ENCODE measurements at places on chromosomes 1 and 21. TPM values are rescaled to one million over a fixed set of nuclear protein-coding genes. Genes with fewer than 3 reads are reported as not detected.
A peak's percentile ranks its signal among the peaks of the same experiment; 100 is the strongest.

GRCh38 chr21:46557919-46558392 is 46.9 kb downstream of the S100B start:
- no peak overlapping the region for H3K4me3 ChIP-seq
- H3K36me3 ChIP-seq = peaks cover 4% of the 10 kb centered on the region
- H3K4me1 ChIP-seq = peaks cover 70% of the 10 kb centered on the region
- H3K27ac ChIP-seq = no peak overlapping the region
- no peaks in the 10 kb centered on the region for H3K27me3 ChIP-seq

DNA sequence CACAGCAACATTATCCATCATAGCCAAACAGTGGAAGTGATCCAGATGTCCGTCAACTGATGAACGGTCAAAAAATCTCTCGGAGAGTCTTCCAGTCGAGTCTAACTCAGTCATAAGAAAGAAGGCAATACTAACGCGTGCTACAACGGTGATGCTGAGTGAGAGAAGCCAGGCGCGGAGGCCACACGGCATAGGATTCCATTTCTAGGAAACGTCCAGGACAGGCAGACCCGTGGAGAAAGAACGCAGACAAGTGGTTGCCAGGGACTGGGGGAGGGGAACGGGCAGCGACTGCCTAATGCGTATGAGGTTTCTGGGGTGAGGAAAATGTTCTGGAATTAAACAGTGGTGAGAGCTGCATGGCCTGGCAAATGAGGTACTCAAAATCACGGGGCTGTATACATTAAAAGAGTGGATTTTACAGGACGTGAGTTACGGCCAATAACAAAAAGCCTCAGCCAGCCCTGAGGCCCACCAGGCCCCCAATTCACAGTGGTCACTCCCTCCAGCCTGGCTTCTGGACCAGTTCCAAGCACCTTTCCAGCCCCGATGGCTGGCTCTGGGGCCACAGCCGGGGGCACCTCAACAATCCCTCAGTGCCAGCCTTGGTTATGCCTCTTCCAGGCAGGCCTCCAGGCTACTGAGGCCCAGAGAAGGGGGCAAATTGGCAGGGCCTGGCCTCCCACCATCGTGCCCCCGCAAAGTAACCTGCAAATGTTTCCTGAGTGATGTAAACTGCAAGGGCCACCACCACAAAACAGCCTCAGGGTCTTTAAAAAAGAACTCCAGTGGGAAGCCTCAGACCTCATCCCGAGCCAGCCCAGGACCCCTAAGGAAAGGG is 3.4 kb downstream of the WNT9A start:
- H3K4me1 ChIP-seq = no peaks in the 10 kb centered on the region
- no peak overlapping the region for H3K27ac ChIP-seq
- no peak for DNase-seq
- H3K27me3 ChIP-seq = peaks cover 8% of the 10 kb centered on the region
- H3K36me3 ChIP-seq = no peaks in the 10 kb centered on the region
- no peak overlapping the region for H3K4me3 ChIP-seq

The CLCA4 gene
- not detected for total RNA-seq

- no peaks in the 10 kb centered on the region for H3K4me1 ChIP-seq
- no peak overlapping the region for H3K4me3 ChIP-seq
- DNase-seq = no peak
- H3K27ac ChIP-seq = no peak overlapping the region
- no peaks in the 10 kb centered on the region for H3K36me3 ChIP-seq
- peaks cover 12% of the 10 kb centered on the region for H3K27me3 ChIP-seq
Observed at GRCh38 chr1:86477256-86477655, 8.5 kb downstream of the CLCA1 start.

The NUF2 gene
- 59.6 TPM for total RNA-seq

The RGL1 gene
- total RNA-seq = 2.2 TPM

GRCh38 chr21:16588433-16588860 is 858.7 kb downstream of the USP25 start:
- no peak overlapping the region for H3K4me3 ChIP-seq
- no peaks in the 10 kb centered on the region for H3K36me3 ChIP-seq
- H3K4me1 ChIP-seq = no peaks in the 10 kb centered on the region
- H3K27me3 ChIP-seq = no peaks in the 10 kb centered on the region

DNA sequence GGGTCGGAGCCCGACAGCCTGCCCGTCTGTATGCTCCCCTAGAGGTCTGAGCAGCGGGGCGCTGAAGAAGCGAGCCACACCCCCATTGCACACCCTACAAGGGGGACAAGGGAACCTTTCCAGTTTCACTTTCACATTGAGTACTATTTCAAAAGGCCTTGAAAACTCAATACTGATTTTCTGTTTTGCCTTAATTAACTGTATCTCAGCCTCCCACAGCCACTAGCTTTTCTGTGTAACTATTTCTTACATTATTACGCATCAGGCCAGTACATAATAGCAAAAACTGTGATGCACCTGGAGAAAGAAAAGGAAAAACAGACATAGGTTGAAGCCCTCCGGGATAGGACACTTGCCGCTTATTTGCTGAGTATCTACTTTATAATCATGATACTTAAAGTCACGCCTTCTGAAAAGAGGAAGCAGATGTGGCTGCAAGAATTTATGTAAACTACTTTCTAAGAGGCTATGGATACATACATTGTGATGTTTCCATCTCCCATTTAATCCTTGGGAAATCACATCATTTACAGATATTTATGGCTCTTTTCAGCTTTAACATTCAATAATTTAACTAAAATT is 1719.5 kb downstream of the MRPL39 start:
- peaks cover 8% of the 10 kb centered on the region for H3K4me1 ChIP-seq
- no peaks in the 10 kb centered on the region for H3K36me3 ChIP-seq
- no peak overlapping the region for H3K27ac ChIP-seq
- peak overlapping the region; percentile 72 for H3K4me3 ChIP-seq
- DNase-seq = peak; percentile 35
- H3K27me3 ChIP-seq = no peaks in the 10 kb centered on the region

The ANKRD35 gene
- total RNA-seq = 0.41 TPM

- H3K36me3 ChIP-seq = no peaks in the 10 kb centered on the region
- H3K27ac ChIP-seq = no peak overlapping the region
- no peaks in the 10 kb centered on the region for H3K27me3 ChIP-seq
- no peak overlapping the region for H3K4me3 ChIP-seq
- no peaks in the 10 kb centered on the region for H3K4me1 ChIP-seq
Observed at GRCh38 chr1:81877940-81878339, 77.2 kb downstream of the ADGRL2 start.

GRCh38 chr1:114896795-114897194 is 42.1 kb downstream of the SYCP1 start:
- H3K27ac ChIP-seq = no peak overlapping the region
- H3K4me3 ChIP-seq = no peak overlapping the region
- H3K4me1 ChIP-seq = no peaks in the 10 kb centered on the region
- no peaks in the 10 kb centered on the region for H3K36me3 ChIP-seq
- peaks cover 16% of the 10 kb centered on the region for H3K27me3 ChIP-seq
- no peak for DNase-seq

DNA sequence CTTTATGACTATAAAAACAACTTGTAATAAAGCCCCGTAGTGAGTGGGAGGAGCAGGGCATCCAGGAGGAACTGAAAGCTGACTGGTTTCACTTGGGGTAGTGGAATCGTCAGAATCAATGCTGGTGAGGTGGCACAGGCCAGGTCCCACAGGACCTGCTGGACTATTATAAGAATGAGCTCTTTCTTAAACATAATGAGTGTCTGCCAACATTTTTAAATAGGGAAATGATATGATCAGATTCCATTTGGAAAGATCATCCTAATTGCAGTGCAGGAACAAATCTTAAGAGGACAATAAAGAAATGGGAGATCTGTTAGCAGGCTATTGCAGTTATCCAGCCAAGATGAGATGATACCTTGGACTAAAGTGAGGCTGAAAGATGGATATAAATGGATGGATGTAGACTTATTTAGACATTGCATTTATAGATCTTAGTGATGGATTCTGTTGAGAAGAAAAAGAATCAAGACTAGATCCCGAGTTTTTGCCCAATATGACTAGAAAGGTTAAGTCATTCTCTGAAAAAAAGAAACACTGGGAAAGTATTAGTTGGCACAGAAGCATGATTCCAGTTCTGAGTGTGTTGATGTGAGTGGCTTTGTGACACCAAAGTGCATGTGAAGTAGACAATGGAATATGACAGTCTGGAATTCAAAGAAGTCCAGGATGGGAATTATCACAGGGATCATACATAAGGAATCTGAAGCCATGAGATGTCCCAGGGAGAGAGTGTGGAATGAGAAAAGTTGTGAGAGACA is 153.3 kb upstream of the SGIP1 start:
- DNase-seq = peak; percentile 52
- peaks cover 12% of the 10 kb centered on the region for H3K36me3 ChIP-seq
- H3K4me3 ChIP-seq = peak overlapping the region; percentile 51

DNA sequence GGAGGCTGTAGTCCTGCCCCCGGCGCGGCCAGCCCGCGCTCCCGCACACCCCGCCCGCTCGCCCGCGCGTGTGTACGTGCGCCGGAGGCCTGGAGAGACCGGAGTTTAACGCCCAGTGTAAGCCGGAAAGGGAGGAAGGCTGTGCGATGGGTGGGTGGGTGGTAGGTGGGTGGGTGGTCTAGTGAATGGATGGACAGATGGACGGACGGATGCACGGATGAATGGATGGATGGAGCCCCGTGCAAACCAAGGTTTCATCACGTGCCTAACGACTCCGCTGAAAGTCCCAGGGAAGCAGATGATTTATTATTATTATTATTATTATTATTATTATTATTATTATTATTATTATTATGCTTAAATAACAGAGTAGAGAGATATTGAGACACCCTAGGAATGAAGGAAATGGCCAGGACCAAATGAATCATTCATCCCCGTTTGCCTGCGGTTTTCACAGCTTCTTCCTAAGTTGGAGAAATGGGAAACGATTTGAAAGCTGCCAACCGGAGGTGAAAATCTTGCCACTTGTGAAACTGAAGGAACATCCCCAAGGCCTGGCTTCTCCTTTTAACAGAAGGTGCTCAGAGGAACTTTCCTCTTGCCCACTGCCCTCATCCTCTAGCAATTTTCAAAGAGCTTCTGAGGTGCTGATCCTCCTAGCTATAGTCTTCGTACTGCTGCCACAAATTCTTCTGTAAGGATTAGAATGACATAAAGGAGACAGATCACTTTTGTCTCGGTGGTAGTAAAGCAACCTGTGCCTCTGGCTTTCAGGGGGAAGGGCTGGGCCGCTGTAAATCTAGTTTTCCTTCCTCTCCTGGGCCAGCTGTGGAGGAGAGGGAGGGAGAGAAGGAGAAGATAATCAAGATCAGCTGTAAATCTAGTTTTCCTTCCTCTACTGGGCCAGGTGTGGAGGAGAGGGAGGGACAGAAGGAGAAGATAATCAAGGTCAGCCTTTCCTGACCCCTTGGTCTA is 648 bp upstream of the RGS7 start:
- H3K27ac ChIP-seq = no peak overlapping the region
- peaks cover 56% of the 10 kb centered on the region for H3K27me3 ChIP-seq
- H3K4me3 ChIP-seq = peak overlapping the region; percentile 49

- peak; percentile 61 for DNase-seq
- H3K27me3 ChIP-seq = no peaks in the 10 kb centered on the region
- peak within 1 kb of the TSS; percentile 98 for H3K4me3 ChIP-seq
- H3K27ac ChIP-seq = peak within 1 kb of the TSS; percentile 61
- peaks cover 25% of the 10 kb centered on the region for H3K4me1 ChIP-seq
Observed at GRCh38 chr1:26862781-26863684, at the start of gene SFN. SFN (plus strand) TSS chr1:26863149; CDS start chr1:26863213, 64 bp downstream.

DNA sequence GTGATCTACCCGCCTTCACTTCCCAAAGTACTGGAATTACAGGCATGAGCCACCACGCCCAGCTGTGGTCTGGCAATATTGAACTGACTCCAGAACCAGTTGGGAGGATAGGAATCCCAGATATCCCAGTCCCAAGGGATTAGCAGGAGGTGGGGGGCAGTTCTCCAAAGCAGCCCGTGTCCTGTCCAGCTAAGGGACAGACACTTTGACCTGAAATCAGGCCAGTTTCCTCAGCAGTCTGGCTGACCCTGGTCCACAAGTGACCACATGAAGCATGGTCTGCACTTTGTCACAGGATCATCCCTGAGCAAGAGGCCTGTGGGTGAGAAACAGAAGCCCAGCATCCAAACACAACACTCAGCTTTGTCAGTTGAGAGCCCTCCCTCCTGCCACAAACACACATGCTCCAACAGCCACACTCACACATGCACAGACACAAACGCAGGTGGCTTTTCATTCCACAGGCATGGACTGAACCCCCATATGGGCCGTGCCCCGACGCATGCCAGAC is 2.7 kb upstream of the FDPS start:
- no peak overlapping the region for H3K27ac ChIP-seq
- H3K36me3 ChIP-seq = peaks cover 15% of the 10 kb centered on the region
- H3K4me1 ChIP-seq = peaks cover 22% of the 10 kb centered on the region
- H3K27me3 ChIP-seq = no peaks in the 10 kb centered on the region

The ARTN gene
- total RNA-seq = 1.9 TPM

GRCh38 chr1:202286622-202287097 is 55.1 kb downstream of the UBE2T start:
- no peak overlapping the region for H3K4me3 ChIP-seq
- no peaks in the 10 kb centered on the region for H3K36me3 ChIP-seq
- peaks cover 12% of the 10 kb centered on the region for H3K4me1 ChIP-seq
- no peak for DNase-seq

GRCh38 chr1:34231441-34231840 is 54.7 kb downstream of the C1orf94 start:
- H3K36me3 ChIP-seq = no peaks in the 10 kb centered on the region
- H3K27me3 ChIP-seq = peaks cover 10% of the 10 kb centered on the region
- no peak overlapping the region for H3K27ac ChIP-seq
- no peak overlapping the region for H3K4me3 ChIP-seq
- no peak for DNase-seq

- no peaks in the 10 kb centered on the region for H3K36me3 ChIP-seq
- H3K4me3 ChIP-seq = no peak overlapping the region
Observed at GRCh38 chr1:43521756-43522155, 8.9 kb upstream of the PTPRF start.

DNA sequence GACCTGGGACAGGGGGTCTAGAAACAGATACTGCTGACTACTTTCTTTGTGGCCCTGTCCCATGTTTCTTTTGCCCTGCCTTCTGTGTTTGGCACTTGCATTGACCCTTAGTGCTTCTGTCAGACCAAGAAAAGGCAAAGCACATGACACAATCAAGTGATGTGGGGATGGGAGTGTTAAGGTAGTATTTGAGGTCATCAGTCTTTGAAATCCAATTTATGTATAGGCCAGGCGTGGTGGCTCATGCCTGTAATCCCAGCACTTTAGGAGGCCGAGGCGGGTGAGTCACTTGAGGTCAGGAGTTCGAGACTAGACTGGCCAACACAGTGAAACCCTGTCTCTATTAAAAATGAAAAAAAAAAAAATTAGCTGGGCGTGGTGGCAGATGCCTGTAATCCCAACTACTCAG is 26.0 kb downstream of the SERBP1 start:
- H3K27me3 ChIP-seq = no peaks in the 10 kb centered on the region
- H3K4me3 ChIP-seq = no peak overlapping the region
- DNase-seq = no peak
- H3K27ac ChIP-seq = no peak overlapping the region

DNA sequence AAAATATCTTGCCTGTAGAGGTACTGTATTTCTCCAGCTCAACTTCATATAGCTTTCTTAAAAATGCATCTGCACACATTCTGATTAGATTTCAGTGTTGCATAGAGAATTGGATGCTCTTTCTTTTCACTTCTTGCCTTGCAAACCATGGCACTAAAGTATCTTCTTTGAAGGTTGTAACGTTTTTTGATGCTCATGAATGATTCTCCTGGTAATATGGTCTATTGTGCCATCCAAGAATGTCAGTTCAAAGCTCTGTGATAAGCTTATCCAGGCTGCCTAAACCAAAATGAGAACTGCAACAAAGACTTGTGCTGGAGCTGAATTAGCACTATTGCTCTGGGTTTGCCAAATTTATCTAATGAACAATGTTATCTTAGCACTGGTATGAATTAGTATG is 1.9 kb downstream of the SGIP1 start:
- H3K4me3 ChIP-seq = no peak overlapping the region
- peaks cover 50% of the 10 kb centered on the region for H3K27me3 ChIP-seq
- H3K4me1 ChIP-seq = peaks cover 17% of the 10 kb centered on the region
- no peak overlapping the region for H3K27ac ChIP-seq

Data from activated T-cell treated with anti-CD3 and anti-CD28 coated beads, Interleukin-2, amount 50 U/mL, for 72 hours (primary cell).